ENCODE measurements at places on chromosomes 4 and X. TPM values are rescaled to one million over a fixed set of nuclear protein-coding genes. Genes with fewer than 3 reads are reported as not detected.

Gene NHS
- total RNA-seq, result under 0.01 TPM

Gene SLC16A2
- 0.39 TPM for total RNA-seq

Gene ZNF157
- not detected for total RNA-seq

Gene DMP1
- total RNA-seq, result not detected

Gene NUP62CL
- total RNA-seq, result not detected

Gene IL21
- total RNA-seq, result not detected

Gene GPR119
- not detected for total RNA-seq

Gene SPANXD
- not detected for total RNA-seq

Gene CT45A5
- not detected for total RNA-seq

Data from mammary microvascular endothelial cell (primary cell).